ENCODE measurements at places on chromosomes 5 and 9.
A peak's percentile ranks its signal among the peaks of the same experiment; 100 is the strongest.

- DNase-seq: no peak
Measured at GRCh38 chr5:106780355-106780754, 890.4 kb downstream of the EFNA5 start.

- no peak for DNase-seq
Measured at GRCh38 chr9:103661663-103662062, 432.4 kb upstream of the SMC2 start.

GRCh38 chr9:109765830-109766229, 14.2 kb upstream of the PALM2AKAP2 start:
- DNase-seq: no peak

DNA sequence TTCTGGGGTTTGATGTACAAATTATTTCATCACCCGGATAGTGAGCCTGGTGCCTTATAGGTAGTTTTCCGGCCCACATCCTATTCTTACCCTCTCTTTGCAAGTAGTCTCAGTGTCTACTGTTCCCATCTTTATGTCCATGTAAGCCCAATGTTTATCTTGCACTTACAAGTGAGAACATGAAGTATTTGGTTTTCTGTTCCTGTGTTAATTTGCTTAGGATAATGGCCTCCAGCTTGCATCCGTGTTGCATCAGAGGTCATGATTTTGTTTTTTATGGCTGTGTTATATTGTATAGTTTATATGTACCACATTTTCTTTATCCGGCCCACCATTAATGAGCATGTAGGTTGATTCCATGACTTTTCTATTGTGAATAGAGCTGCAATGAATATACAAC, 136.5 kb downstream of the PRR16 start:
- no peak for DNase-seq

DNA sequence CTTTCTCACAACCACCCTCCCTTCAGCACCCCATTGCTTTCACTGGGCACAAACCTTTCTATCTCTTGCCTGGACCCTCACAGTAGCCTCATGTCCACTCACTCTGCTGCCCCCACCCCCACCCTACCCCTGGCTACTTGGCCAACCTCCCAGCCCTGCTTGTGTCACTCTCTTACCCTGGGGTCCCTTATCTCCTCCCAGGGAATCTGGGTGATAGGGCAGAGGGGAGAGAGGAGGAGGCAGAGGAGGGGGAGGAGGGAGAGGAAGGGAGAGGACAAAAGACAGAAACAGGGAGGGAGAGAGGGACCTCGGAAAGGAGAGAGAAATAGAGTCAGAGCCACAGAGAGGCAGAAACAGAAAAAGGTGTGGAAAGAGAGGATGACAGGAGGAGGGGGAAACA, 25.0 kb upstream of the KIF12 start:
- DNase-seq: no peak

DNA sequence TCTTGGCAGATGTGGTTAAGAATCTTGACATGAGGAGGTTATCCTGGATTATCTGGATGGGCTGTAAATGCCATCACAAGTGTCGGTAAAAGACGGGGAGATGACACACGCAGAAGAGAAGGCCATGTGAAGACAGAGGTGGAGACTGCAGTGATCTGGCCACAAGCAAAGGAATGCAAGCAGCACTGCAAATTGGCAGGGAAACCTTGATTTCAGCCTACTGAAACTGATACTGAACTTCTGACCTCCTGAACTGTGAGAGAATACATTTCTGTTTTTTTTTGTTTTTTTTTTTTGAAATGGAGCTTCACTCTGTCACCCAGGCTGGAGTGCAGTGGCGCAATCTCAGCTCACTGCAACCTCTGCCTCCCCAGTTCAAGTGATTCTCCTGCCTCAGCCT, 92.4 kb upstream of the NFIL3 start:
- no peak for DNase-seq

GRCh38 chr9:127714951-127715469, 453 bp downstream of the PTRH1 start:
- DNase-seq: peak; percentile 55

DNA sequence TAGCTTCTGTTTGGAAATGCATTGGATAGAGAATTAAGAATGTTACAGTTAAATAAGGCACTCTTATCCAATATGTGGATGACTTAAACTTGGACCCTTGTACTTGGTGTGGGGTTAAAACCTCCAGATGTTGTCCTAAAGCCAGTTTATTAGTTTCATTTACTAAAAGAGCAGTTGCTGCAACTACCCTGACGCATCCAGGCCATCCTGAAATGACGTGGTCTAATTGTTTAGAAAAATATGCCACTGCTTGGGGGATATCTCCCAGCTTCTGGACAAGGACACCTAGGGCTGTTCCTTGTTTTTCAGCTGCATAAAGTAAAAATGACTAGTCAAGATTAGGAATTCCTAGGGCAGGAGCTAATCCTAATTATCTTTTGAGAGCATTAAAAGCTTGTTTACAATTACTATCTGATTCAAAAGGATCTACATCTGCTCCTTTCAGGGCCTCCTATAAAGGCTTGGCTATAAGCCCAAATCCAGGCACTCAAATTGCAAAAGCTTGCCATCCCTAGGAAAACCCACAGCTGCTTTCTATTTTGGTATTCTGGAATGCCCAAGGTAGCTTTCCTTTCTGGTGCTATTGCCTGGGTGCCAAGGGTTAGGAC, 45.7 kb upstream of the SLCO4C1 start:
- no peak for DNase-seq

- no peak for DNase-seq
Measured at GRCh38 chr5:126044111-126044668, 379.0 kb upstream of the GRAMD2B start.

DNA sequence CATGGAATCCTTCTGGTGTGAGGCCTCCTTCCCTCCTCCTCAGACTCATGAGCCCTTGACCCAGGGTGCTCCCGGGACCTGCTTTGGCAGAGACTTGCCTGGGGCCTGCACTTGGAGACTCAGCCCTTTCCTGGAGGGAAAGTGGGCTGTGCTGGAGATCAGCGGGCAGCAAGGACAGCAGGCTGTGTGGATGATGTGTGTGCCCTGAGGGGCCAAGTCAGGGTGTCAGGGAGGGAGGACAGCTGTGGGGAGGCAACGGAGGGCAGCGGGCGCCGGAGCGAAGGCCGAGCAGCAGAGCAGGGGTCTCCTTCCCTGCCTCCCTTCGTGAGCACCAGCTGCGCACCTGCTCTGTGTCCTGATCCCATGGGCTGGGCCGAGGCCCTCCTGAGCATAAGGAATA, 6.1 kb upstream of the CSF2 start:
- DNase-seq: no peak

- no peak for DNase-seq
Measured at GRCh38 chr5:761854-762710, 22.4 kb downstream of the ZDHHC11B start.

DNA sequence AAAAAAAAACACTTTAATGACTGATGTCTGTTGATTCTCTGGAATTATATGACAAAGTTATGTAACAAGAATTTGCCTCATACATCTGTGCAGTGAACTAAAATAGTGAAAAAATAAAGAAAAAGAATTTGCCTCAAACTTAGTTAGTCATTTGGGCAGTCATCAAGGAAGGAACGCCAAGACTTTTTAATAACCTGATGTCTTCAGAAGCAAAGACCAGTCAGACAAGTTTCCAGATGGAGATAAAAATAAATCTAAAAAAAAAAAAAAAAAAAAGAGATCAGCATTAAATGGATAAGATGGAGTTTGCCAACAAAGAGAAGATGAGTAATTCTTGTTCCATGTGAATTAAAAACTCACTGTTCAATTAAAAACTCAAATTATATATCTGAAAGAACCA, 52.3 kb upstream of the JMY start:
- DNase-seq: no peak

- DNase-seq: peak; percentile 24
Measured at GRCh38 chr9:120438836-120439546, 141.0 kb downstream of the CDK5RAP2 start.

DNA sequence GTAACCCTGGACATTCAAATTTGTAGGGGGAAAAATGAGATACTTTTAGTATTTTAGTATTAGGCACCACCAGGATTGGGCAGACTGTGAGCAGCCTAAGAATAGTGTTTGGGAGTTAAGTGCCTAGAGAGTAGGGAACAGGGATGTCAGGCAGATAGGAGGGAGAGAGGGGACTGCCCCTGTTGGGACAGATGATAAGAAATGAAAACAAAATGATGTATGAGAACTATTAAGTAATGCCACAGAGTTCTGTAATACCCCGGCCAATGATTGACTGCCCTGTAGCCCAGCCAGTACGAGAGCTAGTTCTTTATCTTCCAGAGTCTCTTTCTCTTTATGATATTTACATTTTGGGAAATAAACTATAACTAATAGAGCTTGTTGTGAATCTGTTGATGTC, 24.4 kb downstream of the ARHGAP26 start:
- DNase-seq: no peak

DNA sequence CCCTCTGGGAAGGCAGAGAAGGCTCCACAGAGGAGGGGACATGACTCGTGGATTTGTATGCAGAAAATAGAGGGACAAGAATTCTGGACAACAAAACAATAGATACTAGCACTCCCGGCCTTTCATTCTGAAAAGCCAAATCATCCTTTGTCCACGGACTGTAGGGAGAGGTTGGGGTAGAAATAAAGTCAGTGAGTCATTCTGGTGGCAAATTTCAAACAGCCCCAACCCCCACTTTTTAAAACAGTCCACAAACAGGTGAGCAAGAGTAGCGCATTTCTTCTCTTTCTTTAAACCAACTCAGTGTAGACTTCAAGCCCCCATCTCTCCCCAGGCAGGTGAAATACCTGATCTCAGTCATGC, 56.1 kb downstream of the PTPDC1 start:
- no peak for DNase-seq

GRCh38 chr5:42940853-42941252, 99.3 kb downstream of the ANXA2R start:
- DNase-seq: no peak

DNA sequence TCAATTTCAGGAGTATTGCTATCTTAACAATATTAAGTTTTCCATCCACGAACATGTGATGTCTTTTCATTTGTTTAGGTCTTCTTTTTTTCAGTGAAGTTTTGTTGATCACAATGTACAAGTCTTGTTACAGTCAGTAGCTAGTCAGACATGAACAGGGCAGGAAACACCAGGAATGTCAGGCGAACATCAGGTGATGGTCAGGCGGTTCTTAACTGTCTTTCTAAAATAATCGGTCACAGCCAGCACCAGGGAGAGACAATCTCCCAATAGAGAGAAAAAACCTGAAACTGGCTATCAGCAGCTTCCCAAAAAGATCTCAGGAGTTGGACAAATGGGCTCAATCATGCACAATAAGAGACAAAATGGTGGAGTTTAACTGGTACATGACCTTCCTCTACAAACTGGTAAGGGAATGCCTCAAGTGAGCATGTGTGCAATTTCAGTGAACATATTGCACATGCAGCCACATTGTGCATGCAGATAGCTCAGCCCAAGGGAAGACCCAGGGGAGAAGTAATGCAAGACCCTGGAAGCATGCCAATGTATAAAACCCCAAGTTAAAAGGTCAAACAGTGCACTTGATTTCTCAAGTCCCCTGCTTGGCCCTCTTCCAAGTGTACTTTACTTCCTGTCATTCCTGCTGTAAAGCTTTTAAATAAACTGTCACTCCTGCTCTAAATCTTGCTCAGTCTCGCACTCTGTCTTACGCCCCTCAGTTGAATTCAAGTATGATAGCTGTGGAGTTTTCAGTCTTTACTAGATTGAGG, 176.1 kb upstream of the RASEF start:
- DNase-seq: no peak

GRCh38 chr9:133421615-133422542, at the start of gene ADAMTS13:
Gene ADAMTS13 (plus strand): TSS chr9:133422367. CDS start chr9:133422444, 77 bp downstream.
- DNase-seq: no peak

GRCh38 chr9:75953218-75953617, 62.7 kb downstream of the PCSK5 start:
- DNase-seq: no peak

GRCh38 chr9:3825721-3826120, 299.9 kb upstream of the RFX3 start:
- no peak for DNase-seq

DNA sequence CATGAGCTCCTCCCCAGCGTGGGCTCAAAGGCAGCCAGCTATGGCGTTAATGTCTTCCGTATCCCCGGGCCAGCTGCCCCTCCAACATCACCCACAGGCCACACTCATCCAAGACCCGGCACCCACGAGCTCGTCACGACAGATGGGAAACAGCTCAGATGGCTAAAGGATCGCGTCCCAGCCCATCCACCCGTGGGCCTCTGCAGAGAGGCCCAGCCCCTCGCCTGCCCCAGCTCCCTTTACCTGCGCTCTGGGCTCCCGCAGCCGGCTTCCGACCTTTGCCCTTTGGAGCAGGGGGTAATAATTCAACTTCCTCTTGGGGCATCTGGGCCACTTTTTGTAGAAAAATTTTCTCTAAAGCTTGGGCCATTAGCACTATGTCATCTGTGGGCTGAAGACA, 16.5 kb downstream of the BRD3 start:
- no peak for DNase-seq

- no peak for DNase-seq
Measured at GRCh38 chr5:16597946-16598694, 18.7 kb downstream of the RETREG1 start.

DNA sequence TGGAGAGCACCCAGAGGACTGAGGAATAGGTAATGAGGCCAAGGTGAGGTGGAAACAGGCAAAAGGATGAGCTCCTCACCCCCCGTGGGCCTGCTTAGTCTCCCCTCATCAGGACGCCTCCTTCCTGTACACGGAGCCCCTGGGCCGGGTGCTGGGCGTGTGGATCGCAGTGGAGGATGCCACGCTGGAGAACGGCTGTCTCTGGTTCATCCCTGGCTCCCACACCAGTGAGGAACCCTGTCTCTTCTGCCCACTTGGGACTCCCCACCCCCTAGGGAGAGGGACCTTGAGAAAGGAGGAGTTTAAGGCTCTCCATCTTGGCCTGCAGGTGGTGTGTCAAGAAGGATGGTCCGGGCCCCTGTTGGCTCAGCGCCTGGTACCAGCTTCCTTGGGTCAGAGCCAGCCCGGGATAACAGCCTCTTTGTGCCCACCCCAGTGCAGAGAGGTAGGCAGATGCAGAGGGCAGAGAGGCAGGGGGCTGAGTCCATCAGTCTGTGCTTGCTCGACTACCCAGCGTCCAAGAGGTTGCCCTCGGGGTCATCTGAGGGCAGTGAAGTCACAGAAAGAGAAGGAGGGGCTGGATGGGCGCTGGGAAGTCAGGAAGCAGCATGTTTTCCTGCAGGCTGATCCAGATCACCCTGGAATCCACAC, 7.0 kb downstream of the DOLK start:
- peak; percentile 44 for DNase-seq

GRCh38 chr5:56984445-56984844, 32.5 kb upstream of the MIER3 start:
- no peak for DNase-seq

- DNase-seq: no peak
Measured at GRCh38 chr5:40594811-40595210, 84.9 kb upstream of the PTGER4 start.

GRCh38 chr5:124650147-124650561, 96.3 kb downstream of the ZNF608 start:
- no peak for DNase-seq

GRCh38 chr5:124990723-124991122, 244.3 kb upstream of the ZNF608 start:
- DNase-seq: no peak
